ENCODE measurements at places on chromosomes 4 and X.

DNA sequence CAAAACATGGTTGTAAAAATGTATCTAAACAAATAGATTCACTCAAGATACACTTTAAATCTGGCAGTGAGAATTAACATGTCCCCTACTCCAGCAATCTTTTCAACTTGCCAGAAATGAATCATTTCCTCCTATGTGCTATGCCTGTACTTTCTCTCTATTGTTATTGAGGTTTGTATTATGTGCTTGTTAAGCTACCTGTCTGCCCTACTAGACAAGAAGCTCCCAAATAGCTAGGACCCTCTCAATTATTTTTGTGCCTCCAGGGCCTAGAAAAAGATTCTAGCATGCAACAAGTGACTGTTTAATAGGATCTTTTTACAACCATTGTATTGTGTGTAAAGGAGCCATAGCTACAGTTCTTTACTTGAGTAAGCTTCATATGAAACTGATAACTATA, 3.5 kb upstream of the SAP30 start:
- DNase-seq, result no peak

DNA sequence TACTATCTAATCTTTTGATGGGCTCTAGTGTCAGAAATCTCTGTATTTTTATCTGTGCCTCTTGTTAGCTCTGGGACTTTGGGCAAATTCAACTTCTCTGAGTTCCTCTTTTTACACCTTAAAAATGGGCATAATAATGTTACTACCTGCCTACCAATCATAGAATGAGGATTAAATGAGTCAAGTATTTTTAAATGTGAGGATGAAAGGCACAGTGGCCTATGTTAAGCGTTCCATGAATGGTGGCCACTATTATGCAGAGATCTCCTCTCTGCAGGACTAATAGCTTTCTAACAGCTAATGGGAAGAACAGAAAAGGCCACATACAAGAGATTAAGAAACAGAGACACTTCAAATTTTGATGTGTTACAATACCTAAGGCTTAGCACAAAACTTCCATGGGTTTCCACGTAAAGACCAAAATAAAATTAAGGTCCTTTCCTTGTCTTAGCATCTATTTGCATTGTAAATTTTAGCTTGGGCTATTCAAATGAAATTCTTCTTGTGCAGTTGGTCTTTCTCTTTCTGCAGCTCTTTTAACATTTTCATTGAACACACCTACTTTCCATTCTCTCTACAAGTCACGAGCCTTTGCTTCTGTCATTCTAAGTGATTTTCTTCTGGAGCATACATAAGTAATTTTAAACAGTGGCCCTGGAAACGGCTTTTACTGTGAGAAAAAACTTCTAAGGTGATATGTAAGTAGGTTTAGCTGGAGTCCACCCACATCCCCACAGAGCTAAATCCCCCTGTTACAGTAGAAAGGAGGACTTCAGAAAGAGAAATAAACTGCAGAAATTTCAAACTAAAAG, 117.9 kb upstream of the MED14 start:
- no peak for DNase-seq

- DNase-seq, result peak; percentile 29
Observed at GRCh38 chr4:47672696-47673095, 165.2 kb downstream of the CORIN start.

DNA sequence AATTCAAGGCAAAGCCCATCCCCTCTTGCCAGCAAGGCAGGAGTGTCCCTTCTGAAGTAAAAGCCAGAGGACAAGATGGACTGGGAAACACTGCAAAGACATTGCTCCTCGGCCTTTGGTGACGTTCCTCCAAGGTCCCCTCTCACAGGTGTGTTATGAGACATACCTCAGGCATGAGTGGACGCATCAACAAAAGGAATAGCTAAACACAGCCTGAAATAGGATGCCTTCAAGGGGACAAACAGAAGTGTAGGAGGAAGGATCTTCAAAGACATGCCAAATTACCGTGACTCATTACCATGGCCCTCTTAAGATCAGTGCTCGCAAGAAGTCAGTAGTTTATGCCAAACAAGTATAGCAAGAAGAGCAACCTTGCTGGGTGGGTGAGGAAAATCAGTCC, 6.0 kb upstream of the IDS start:
- no peak for DNase-seq

GRCh38 chrX:85303544-85303943, 59.8 kb downstream of the ZNF711 start:
- no peak for DNase-seq

- DNase-seq, result no peak
Observed at GRCh38 chr4:106364282-106364681, 4.3 kb downstream of the GIMD1 start.
